ENCODE measurements at places on chromosomes 12 and 14. TPM values are rescaled to one million over a fixed set of nuclear protein-coding genes. Genes with fewer than 3 reads are reported as not detected.

DNA sequence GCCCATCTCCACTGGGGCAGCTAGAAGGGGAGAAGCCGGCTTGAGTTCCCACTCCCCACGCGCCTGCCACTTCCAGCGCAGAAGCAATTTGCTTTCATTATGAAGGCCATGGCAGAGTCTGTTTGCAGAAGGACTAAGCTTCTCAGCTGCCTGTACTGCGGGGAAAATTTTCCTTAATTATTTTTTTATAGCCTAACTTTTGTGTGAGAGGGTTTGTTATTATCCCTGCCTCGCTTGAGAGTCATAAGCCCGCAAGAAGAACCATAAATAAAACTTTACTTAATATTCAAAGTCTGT, 56.0 kb upstream of the DLK1 start:
- no peak for DNase-seq

DNA sequence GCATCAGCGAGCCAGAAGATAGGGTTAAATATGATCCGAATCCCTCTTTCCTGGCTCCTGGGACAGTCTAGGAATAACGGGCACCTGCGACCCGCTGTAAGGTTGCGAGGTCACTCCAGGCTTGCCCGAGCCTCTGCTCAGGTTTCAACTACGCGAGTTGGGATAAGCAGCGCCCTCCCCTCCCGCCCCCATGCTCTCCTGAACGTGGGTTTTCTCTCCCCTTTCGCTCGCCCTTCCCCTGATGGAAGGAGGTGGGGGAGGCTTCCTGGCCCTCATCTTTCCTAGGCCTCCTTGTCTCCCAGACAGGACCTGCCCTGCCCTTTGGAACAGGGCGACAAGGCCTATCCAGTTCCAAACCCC, 753 bp upstream of the ATP5MC2 start:
- no peak for DNase-seq

GRCh38 chr14:22908601-22909000, 10.3 kb downstream of the RBM23 start:
- DNase-seq = no peak

DNA sequence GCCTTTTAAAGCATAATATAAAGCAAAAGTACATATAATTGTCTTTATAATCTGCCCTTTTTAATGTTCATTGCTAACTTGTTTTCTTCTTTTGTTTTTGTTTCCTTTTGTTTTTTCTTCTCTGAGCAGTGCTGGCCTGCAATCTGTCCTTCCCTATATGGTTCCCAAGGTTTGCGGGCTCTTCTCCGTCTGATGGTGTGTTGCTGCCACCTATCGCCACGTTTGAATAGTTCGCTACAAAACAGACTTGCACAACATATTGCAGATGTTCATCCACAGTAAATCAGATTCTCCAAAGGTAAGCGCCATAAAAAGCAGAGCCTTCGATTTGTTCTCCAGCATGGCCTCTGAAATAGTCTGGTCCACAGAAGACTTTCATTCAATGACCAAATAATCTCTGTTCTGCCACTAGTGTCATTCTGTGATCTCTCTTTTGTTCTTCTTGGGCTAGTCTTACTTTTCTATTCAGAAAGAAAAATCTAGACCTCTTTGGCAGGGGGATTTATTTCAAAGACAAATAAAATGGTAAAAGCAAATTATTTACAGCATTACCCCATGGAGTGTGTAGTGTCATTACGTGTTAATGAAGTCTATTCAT, 33.5 kb downstream of the C12orf50 start:
- DNase-seq = peak; percentile 67

Gene HEBP1
- total RNA-seq = 10.6 TPM

Gene OLR1
- not detected for total RNA-seq

Gene NR4A1
- total RNA-seq = 18.0 TPM

Gene KLRC1
- not detected for total RNA-seq

Gene PLD4
- 0.12 TPM for total RNA-seq

Gene CDKN1B
- 37.7 TPM for total RNA-seq

Gene PLEK2
- 34.8 TPM for total RNA-seq

Gene NTF3
- not detected for total RNA-seq

Gene KRT6B
- 5.6 TPM for total RNA-seq
